ENCODE measurements at places on chromosomes 1 and 21. TPM values are rescaled to one million over a fixed set of nuclear protein-coding genes. Genes with fewer than 3 reads are reported as not detected.

DNA sequence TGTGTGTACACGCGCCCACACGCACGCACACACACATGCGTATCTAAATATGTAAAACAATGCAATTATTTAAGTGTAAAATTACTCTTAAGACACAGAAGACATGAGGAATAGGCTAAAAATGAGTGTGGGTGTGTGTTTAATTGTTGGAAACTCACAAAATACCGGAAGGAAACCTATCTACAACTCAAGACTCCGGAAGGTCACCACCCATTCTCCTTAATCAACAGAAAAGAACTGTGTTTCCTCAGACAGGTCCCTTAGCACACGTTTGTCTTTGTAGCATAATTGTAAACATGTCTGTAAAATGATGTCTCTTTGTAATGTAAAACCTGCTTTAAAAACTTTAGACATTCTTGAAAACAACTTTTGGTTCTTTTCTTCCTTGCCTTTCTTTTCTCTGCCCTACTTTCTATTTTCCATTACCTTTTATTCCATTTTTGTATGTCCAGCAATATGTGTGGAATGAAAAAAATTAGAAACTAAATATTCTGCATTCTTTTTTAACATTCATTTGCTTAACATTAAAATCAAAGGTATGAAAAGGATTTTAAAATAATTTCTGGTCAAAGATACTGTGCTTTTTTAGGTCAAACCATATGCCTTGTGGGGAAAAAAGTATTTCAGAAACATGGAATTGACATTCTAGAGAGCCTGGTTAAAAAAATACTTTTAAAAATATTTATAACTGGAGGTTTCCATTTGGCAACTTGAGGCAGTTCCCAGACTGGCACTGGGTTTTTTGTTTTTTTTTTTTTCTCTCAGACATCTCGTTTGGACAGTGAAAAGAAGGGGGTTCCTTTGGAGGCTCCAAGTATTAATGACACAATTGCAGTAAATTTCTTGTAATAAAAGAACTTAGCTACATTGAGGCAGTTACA is 46.2 kb downstream of the ATP5PF start:
- DNase-seq, result no peak

The OR6N1 gene
- total RNA-seq, result not detected

GRCh38 chr1:205505076-205505729 is 734 bp downstream of the CDK18 start:
- DNase-seq, result no peak

The CHML gene
- 14.0 TPM for total RNA-seq

DNA sequence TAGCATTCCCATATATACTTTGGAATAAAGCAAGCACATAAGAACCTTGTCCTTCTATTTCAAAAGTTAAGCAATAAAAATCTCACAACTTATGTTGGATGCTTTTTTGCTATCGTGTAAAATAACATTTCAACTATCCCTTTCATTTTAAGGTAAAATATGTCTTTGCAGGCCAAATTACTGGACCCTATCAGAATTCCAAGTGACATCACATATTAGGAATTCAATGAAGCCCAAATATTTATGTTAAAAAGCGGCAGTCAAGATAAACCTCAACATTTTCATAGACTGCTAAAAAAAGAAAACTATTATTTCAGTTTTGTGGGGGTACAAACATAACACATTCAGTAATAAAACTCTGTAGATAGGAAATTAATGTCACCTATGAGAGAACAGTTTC is 252.0 kb downstream of the KCTD3 start:
- no peak for DNase-seq

DNA sequence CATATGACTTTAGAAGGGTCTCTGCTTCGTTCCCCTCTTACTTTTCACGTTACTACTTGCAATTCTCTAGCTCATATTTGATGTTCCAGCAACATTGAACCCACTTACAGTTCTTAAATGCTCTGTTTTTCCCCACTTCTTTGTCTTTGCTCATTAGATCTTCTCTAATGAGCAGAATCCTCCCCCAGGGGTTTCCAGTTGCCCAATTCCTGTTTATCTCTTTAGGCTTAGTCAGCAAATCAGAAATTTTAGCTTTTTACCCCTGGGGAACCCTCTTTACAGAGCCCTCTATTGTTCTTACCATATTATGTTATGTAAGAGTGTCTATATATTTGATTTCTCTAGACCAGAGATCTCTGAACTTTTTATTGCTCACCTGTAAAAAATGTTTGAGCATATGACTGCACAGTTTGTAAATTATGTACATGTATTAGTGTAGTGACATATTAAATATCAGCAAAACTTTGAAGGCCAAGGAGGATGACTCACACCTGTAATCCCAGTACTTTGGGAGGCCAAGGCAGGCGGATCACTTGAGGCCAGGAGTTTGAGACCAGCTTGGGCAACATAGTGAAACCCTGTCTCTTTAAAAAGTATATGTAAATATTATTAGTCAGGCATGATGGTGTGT is 71.4 kb downstream of the FNBP1L start:
- DNase-seq, result no peak

GRCh38 chr1:210081494-210081893 is 143.5 kb downstream of the SYT14 start:
- no peak for DNase-seq

The S100A7 gene
- total RNA-seq, result not detected

The OR2M3 gene
- 0.27 TPM for total RNA-seq

GRCh38 chr1:228818296-228818695 is 83.0 kb downstream of the RHOU start:
- no peak for DNase-seq

The SH2D2A gene
- 4.3 TPM for total RNA-seq

DNA sequence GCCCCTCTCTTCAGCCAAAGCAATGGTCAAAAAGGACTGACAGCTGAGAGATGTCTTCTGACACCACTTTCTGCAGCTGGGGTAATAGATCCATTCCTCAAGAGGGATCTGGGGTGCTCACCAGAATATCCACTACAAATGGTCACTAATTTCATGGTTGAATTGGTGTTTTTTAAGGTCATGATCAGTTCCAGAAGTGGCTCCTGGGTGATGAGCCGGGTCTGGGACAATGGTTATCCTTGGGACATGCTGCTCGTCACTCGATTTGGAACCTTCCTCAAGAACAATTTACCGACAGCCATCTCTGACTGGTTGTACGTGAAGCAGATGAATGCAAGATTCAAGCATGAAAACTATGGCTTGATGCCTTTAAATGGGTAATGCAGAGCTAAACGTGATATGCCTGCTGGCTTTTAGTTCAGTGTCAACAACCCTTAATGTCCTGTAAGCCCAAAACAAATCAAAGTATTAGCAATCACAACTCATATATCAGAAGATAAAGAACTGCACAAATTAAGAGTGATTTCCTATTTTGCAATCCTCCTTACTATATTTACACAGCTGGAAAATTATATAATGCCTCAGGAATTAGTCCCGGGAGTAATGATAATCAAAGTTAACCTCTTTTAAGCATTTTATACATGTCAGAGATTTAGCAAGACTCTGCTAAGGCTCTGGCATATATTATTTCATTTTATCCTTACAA is 20.1 kb downstream of the FMO3 start:
- DNase-seq, result no peak

- no peak for DNase-seq
These were observed 67.1 kb downstream of the KCNJ15 start for GRCh38 chr21:38323721-38324531.

The CNR2 gene
- total RNA-seq, result 1.3 TPM

GRCh38 chr1:111565079-111565478 is 54.5 kb upstream of the RAP1A start:
- DNase-seq, result no peak

The C1QA gene
- total RNA-seq, result 0.27 TPM

The CR2 gene
- 0.54 TPM for total RNA-seq

DNA sequence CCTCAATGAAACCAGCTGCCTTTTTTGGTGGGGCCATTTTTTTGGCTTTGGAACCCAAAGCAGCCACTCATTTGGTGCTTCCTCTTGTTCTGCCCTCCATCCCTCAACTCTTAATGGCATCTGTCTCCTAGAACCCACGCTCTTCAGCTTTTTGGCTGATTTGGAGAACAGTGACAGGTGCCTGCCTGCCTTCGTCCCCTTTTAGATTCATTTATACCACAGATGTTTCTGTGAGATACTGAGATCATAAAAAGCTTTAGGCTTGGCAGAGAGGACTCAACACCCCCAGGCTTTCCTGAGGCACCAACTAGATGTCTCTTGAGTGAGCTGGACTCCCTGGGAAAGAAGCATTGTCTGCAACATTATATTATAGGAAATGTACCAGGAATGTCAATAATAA is 20.4 kb upstream of the YTHDF2 start:
- DNase-seq, result no peak

DNA sequence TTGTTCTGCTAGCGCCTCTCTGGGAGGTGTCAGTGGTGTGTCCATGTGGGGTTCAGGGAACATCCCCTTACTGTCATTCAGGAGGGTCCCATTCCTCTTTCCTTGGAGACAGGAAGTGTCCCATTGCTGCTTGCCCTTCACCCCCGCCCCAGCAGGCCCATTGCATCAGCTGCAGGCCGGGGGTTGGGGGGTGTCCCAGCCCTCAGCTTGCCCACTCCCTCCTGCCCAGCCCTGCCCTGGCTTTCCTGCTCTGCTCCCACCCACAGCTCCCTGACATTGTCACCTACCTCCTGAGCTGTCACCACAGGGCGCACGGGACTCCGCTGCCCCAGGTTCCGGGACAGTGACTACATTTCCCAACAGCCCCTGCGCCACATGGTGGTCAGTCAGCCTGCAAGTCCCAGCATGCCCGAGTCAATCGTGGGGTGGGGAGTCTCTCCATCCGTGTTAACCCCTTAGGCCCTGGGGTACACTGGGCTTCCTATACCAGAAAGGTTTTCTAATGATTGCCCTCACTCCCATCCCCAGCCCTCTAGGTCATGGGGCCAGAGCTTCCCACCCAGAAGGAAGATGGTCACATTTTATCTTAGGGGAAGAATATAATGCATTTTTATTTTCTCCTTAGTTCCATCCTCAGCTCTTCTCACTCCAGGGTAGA is at the start of gene INPP5B:
Gene INPP5B, minus strand, starts transcription at position 351 of the 658 bp plus-strand sequence. CDS start 745 bp downstream, outside the sequence.
- DNase-seq, result peak; percentile 77

The CTSK gene
- total RNA-seq, result 0.54 TPM

DNA sequence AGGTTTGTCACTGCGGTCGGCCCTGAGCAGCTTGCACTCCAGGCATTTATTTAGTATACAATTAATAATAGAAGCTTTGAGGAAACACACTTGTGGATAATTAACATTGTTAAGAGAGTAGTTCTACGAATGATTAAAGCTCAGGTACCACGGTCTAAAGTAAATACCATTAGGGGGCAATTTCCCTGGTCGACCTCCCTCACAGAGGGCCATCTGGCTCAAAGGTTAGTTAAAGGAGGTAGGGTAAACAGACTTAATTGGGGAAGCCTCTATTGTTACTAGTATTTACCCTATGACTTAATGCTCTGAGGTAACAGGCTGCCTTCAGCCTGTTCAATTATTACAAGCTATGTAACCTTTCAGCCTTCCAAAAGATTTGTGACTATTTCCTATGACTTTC is 122.3 kb upstream of the SLC44A3 start:
- DNase-seq, result no peak

The C8B gene
- not detected for total RNA-seq

The SLC35D1 gene
- total RNA-seq, result 7.8 TPM

DNA sequence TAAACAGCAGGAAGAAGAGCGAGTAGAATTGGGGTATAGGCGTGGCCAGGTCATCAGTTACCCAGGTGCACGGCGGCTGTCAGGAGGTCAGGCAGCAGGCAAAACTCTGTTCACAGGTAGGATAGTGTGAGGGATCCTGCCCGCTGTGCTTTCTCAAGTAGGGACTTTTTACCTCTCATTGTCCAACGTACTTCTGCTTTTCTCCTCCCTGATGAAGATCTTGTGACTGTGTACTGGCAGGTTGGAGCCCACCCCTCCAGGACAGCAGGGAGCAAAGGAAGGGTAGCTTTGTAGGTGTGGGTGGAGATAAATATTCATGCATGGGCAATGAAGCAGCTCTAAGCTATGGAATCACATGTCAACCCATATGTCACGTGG is 373.5 kb downstream of the KIF26B start:
- DNase-seq, result no peak

- no peak for DNase-seq
These were observed 131.1 kb downstream of the KIAA0319L start for GRCh38 chr1:35426097-35426586.

DNA sequence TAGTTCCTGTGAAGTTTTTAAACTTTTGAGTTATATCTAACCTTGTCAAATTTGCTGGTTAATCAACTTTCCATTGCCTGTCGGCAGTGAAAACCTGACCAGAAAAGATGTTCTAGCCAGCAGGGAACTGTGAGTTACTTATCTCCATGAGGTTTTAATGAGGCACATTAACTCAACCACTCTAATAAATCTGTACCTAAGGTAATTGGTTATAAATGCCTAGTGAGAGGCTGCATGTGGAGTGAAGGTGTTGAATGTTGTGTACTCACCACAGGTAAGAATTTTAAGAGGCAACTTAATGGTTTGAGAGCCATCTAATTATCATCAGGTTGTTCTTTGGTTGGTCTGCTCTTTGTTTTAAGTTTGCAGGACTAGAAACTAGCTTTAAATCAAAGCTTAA is 138.4 kb upstream of the LHX8 start:
- no peak for DNase-seq

DNA sequence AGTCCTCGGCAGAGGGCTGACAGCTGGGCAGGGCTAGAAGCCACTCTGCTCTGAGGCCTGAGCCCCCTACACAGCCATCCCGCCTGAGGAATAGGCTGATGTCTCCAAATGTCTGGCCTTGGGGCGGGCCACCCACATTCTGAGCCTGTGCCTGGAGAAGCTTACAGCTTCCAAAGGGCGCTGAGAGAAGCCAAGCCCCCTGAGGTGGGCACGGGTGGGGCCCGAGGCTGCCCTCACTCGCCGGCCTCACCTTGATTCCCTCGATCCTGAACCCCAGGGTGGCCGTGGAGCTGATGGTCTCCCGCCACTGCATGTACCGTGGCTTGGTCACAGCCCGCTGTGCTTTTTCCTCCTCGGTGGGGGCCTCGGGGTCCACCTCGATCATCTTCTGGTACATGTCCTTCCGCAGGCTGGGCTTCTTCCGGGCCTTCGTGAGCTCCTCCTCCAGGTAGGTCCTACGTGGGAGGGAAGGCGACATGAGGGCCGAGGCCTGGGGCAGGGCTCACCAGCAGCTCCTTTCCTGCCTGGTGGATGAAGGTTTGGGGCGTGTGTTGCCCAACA is 93.2 kb downstream of the STUM start:
- DNase-seq, result no peak

GRCh38 chr1:162179121-162179520 is 109.6 kb downstream of the NOS1AP start:
- no peak for DNase-seq

The GSTM1 gene
- not detected for total RNA-seq

GRCh38 chr1:221067721-221068120 is 188.5 kb downstream of the HLX start:
- DNase-seq, result no peak

DNA sequence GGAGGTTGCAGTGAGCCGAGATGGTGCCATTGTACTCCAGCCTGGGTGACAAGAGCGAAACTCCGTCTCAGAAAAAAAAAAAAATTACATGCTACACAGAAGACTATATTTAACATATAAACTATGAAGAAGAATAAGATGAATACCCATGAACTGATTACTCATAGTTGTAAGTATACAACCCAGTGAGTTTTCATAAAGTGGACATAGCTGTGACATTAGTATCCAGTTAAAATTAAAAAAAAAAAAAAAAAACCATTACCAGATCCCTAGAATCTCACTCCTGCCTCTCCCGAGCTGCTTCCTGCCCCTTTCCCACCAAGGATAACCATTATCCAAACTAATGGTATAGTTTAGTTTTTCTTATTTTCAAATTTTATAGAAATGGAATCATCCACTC is 37.4 kb downstream of the UBE4B start:
- DNase-seq, result no peak

The GUCA2B gene
- total RNA-seq, result not detected
